ENCODE measurements at places on chromosomes 1 and 21.
A peak's percentile ranks its signal among the peaks of the same experiment; 100 is the strongest.

GRCh38 chr1:32250893-32251716 is at the start of gene LCK:
Gene LCK, plus strand, starts transcription at chr1:32251265. Its CDS starts 23,065 bp downstream, at chr1:32274330.
- DNase-seq: peak; percentile 80

DNA sequence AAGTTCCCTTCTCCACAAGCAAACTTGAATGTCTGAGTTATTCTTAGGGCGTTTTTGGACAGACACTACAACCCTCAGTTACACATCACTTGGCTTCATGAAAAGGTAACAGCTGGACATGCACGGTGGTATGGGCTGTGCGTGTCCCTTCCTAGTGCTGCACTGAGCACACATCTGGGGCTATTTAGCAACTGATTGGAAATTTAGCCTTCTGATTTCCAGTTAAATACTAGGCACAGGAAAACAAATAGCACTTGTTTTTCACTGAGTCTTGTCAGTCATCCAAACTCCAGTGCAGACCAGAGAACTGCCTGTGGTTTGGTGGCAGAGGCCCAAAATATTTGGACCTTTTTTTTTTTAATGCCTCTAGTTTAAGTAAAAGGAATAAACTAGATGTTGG is 134.7 kb downstream of the TGFBR3 start:
- no peak for DNase-seq

DNA sequence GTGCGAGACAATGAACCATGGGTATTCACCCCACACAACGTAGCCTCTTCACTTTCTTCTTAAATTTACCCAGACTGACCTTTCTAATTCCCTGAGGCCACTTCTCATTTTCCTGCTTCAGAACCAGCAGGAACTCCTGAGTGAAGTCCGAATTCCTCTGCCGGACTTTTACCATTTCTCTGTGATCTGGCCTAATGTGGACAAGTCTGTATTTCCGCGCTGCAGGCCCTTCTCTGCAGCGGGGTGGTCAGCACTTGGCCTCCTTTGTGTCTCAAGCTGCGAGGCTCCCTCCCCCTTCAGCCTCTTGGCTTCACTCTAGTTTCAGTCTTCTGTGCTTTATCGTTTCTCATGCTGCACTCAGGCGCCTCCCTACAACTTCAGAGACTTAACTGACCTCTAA is 9.4 kb upstream of the CTBS start:
- DNase-seq: no peak

GRCh38 chr1:162421258-162422164 is 9.6 kb upstream of the SH2D1B start:
- DNase-seq: no peak

DNA sequence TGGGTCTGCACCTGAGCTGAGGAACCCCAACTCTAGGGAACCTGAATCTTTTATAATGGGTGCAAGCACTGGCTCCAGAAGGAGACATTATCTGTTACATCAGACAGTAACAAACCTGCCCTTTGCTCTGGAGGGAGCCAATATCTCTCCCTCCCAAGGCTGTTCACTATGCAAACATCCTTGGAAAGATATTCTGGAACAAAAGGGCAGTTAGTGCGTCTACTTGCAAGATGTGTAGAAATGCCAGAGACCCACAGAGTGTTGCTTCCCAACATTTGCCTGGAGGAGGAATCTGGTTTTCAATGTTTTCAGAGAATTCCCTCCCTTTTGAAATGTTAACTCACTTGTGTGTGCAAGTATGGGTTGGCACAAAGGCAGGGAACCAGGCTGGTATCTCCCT is 31.9 kb downstream of the UMODL1 start:
- no peak for DNase-seq

GRCh38 chr1:39106801-39107327 is 80.7 kb downstream of the NDUFS5 start:
- DNase-seq: no peak
